Stimulated activated CD4-positive, alpha-beta T cell treated with anti-CD3 and anti-CD28 coated beads, Interleukin-2, amount 100 ng/mL, for 24 hours (primary cell): ENCODE measurements at places on chromosomes 6 and 20.
A peak's percentile ranks its signal among the peaks of the same experiment; 100 is the strongest.

- DNase-seq, result no peak
These were observed 16.9 kb upstream of the SNAI1 start for GRCh38 chr20:49965781-49966305.

DNA sequence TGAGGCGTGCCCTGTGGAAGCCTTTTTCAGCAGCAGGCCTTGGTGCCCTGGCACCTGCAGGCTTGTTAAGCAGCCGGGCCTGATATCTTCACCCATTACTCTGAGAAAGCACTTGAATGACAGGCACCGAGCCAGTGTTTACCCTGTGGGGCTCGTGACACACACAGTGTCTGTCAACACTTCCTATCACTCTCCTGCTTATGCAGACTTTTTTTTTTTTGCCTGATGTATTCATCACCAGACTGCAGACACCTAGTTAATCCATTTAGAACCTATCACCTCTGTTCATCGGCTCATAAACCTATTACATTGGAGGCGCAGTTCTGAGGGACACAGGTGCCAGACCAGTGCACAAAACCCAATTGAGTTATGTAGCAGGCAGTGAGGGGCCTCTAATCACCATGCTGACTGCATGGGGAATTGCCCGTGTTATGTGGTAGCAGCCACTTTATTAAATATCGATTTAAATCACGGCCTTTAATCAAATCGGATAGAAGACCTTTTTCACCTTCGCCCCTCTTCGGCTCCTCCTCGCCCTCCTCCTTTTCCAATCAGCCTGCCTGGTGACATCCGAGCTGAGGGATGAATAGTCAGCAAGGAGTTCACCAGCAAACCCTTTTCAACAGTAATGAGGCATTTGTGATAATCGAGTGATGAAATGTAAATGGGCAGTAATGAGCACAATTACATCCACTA is 962.9 kb upstream of the SLC35B3 start:
- DNase-seq, result no peak

GRCh38 chr20:6238421-6238820 is 115.6 kb upstream of the FERMT1 start:
- DNase-seq, result no peak

- DNase-seq, result no peak
These were observed 75.8 kb downstream of the PERP start for GRCh38 chr6:138031417-138031816.

DNA sequence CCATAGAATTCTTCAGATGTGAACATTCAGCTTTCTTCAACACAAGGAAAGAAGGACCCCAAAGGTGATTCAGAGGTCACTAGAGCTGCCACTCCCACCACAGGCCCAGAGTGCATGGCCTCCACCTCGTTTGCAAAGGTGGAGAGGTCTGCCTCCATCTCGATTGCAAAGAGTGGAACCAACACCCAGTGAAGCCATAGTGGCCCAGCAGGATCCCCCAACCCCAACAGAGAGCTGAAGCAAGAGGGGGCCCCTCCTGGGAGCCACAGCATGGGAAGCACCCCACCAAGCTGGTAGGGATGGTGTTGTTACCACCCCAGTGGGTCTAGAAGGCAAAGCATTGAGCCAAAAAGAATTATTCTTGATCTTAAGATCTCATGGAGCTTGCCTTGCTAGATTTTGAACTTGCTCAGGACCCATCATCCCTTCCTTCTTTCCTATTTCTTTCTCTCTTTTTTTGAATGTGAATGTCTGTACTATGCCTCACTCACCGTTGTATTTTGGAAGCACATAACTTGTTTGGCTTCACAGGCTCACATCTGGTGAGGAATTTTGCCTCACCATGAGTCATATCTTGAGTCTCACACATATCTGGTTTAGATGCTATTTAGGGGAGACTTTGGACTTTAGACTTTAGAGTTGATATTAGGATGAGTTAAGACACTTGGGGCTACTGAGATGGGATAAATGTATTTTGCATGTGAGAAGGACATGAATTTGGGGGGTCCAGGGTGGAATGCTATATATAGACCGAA is 119.2 kb downstream of the ANKRD60 start:
- no peak for DNase-seq

GRCh38 chr6:130161683-130162404 is 60.9 kb downstream of the SAMD3 start:
- no peak for DNase-seq

- DNase-seq, result peak; percentile 66
These were observed 38.9 kb downstream of the OR2B2 start for GRCh38 chr6:27873021-27873940.

DNA sequence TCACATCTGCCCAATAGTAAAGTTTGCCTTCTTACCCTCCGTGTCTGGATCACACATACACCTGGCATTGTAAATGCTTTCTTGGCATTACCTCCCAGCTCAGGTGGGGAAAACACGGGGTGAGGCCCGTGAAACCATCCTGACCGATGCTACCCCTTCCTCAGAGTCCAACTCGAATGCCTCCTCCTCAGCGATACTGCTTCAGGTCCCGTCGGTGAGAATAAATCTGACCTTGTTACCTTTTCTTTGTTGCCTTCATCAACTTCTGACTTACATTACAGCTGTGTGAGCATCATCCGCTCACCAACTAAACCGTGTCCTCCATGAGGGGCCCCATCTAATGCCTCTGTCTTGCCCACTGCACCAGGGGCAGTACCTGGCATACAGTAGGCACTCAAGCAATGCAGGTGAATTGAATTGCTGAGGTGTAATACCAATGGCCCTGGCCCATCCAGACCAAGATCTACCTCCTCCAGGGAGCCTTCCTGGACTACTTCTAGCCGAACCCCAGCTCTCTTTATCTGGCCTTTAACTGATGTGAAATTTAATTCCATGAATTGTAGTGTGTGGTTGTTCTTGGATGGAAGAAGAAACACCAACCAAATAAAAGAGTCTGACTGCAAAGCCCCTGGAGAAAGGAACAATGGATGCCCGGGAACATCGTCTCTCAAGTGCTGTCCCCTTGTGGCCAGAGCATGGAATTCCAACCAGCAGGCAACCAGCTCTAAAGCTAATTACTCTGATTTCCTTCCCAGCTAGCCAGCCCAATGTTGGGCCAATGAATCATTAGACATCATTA is 141.5 kb downstream of the ANKRD60 start:
- no peak for DNase-seq

DNA sequence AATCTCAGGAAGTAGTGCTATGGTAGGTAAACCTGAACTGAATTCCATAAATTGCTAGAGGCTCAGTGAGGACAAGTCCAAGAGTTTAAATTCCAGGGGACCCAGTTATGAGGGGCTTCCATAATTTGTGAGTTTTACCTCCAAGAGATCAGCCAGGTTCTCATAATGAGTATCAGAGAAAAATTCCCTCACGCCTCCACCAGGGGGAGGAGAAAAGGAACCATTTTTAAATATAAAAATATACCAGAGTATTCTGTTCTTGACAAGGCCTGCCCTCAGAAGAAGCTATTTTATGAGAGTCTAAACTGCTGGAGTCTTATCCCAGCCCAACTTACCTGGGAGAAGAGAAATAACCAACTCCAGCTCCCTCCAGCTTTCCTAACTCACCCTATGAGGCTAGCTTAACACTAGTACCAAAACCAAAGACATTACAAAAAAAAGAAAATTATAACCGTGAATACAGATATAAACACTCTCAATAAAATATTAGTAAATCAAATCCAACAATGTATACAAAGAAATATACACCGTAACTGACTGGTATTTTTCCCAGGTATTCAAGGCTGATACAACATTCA is 158.7 kb downstream of the TFAP2A start:
- DNase-seq, result no peak

DNA sequence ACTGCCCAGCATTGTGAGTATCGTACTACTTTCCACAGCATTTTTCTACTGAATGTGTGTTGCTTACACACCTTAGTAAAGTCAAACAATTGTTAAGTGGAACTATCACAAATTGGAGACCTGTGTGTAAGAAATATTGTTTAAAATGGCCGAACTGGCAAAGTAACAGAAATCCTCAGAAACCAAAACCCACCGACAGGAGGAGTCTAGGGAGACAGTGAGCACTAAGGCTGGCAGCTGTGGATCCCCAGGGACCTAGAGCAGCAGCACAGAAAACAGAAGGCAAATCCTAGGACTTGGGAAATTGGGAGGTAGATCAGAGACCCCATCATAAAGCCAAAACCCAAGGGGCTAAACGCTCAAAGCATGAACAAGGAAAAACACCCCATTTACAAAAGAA is 69.9 kb downstream of the SESN1 start:
- DNase-seq, result no peak

DNA sequence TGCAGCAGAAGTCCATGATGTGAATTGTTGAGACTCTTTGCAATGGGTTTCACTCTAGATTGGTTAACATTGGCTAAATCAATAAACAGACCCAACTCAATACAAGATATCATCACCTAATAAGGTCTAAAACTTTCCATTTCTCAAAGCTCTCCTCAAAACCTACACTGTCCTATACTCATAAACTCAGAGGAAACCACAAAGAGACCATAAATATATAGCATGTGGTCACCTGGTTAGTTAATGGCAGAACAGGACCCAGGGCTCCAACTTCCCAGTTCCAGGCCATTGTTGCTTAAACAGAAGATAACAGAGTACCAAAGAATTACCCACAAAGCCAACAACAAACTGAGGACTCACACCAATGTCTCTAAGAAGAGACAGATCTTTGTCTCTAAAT is 12.0 kb downstream of the RTN4IP1 start:
- DNase-seq, result no peak

DNA sequence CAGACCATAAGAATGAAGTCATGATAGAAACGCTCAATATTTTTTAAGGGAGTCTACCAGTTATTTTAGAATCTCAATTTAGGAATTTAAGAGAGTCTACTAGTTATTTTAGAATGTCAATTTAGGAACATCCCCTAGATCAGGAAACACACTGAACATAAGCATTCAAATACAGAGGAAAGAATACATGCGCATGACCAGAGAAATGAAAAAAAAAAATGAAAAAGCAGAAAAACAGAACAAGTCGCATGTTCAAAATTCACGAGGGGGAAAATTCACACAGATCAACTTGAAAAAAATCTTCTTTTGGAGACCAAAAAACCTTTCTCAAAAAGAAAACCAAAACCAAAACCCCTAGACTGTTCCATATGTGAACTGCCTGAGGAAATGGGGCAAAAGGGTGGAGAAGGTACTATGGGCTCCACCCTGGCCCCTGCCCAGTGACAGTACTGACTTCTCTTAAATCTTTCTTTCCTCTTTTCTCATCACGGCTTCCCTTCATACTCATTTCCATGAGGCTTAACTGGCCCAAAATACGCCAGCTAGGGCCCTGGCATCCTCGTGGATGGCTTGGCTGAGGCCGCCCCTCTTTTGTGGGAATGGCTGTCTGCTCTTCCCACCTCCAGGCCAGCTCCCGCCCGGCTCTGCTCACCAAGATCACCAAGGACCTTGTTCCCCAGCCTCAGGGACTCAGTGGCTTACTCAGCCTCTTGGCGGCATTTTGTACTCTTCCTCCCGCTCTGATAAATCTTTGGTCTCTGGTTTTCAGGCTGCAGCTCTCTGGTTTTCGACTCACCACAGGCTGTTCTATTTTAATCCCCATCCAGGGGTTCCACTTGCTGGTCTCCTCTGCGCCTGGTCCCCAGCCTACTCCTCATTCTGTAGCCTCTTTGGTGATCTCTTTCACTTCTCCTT is 11.2 kb downstream of the ZBTB2 start:
- DNase-seq, result no peak

- DNase-seq, result no peak
These were observed 291.2 kb downstream of the CDH26 start for GRCh38 chr20:60249436-60249835.

DNA sequence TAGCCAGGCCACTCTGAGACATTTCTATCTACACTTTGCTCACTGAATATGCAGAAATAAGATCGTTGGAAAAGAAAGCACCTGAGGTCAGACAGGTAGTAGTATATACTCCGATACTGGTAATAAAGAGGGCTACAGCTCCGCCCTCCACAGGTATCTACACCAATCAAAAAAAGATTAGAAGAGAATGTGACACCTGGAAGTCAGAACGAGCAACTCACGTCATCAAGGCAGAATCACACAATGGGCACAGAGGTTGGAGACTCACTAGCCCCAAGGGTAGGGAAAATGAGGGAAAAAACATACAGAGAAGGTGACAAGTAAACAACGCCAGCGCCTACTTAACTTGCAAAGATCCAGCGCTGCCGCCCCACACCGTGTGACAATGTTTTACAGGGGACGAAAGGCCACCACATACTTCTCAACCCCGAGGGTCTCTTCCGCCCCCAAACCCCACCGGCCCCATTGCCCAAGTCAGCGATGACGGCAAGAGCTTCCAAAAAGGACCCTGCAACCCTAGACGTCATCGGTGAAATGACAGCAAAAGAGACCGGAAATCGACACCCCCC is 653 bp downstream of the LMBRD1 start:
- peak; percentile 19 for DNase-seq

- no peak for DNase-seq
These were observed 92.9 kb downstream of the MAP3K5 start for GRCh38 chr6:136699358-136699757.

DNA sequence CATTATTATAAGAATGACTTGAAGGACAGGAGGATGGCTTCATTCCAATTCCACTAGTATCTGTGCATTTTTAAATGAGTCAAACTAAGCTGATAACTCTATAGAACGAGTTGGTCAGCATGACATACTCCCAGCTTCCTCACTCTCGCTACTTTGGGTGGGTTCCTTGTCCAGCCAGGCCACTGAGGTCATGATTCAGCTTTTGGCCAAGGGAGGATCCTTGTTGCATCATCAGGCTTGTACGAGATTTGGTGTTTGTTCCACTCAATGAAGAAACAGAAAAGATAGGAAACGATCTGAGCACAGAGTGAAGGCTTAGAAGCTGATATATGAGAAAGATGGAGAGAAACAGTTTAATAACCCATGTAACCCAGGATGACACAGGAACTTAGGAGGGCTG is 19.8 kb downstream of the NEDD9 start:
- no peak for DNase-seq

DNA sequence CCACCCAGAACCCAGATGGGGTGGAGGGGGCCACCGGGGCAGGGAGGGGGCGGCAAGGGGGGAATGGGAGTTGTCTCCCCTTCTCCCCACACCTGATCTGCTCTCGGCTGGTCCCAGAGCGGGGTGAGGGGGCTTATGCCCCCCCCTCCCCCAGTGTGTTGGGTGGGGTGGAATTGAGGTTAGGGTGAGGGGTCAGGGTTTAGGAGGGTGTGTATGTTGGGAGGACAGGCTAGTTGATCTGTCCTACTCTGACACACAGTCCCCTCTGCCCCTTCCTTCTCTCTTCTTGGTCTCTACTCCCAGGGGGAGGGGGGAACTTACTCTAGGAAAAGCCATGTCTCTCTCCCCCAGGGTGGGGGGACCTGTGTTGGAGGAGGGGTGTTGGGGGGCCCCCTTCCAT is 1.9 kb upstream of the ZBTB9 start:
- no peak for DNase-seq
